NCI-H1105 treated with DMSO at 0.1 percent for 48 hours (cell line): ENCODE measurements at places on chromosomes 5 and 9.

- no peak for DNase-seq
Observed at GRCh38 chr5:179827680-179828079, 7.0 kb downstream of the SQSTM1 start.

DNA sequence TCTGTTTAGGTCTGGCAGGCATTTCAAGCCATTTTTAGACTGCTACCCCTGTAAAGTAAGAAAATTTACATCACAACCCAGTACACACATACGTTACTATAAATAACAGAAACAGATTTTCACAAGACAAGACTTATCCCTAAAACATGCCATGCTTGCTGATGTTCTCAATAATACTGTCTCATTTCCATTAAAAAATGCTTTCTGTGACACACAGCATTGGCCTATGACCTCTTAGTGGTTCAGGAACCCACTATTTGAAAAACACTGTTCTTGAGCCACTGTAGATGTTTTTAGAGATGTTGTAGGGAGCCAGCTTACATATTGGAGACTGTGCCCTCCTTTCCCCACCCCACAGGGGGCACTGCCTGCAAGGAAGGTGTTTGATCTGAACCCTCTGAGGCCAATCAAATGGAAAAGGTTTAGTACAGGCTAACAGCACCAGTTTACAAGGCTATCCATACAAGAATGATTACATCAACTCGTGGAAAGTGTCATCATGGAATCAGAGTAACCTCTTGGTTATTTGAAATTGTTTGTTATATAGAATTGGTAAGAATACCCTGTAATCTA, 30.8 kb downstream of the ZSWIM6 start:
- DNase-seq = no peak

GRCh38 chr5:3740546-3741373, 145.1 kb downstream of the IRX1 start:
- DNase-seq = peak; percentile 16

GRCh38 chr5:35073160-35073559, 25.4 kb upstream of the AGXT2 start:
- no peak for DNase-seq

DNA sequence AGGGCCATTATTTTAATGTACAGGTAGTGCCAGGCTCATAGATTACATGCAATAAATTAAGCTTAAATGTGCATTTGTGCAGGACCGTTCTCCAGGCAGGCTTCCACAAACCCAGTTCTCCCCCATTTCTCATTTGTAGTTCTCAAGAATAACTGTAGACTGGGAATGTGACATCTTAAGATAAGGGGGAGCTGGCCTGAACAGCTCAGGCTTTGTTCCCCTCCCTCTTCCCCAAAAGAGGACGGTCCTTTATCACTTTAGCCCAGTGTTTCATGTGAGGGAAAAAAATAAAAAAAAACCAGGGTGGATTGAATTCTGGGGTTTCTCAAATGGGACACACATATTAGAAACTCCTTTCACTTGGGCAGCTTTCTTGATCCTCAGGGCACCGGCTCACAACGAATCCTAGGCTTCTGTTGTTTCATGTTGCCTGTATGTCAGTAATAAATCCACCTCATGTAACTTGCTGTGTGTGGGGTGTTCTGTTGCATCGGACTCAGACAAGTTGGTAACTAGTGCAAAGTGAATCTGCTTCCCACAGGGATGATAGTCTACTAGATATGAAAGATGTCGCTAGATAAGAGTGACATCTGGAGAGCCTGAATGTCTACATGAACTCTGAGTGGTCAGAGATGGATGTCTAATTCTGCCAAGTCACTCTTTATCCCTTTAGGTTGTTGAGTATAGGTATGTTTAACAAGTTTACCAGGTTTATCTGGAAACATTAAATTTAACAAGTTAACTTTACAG, 2030.6 kb upstream of the NUDT12 start:
- no peak for DNase-seq

DNA sequence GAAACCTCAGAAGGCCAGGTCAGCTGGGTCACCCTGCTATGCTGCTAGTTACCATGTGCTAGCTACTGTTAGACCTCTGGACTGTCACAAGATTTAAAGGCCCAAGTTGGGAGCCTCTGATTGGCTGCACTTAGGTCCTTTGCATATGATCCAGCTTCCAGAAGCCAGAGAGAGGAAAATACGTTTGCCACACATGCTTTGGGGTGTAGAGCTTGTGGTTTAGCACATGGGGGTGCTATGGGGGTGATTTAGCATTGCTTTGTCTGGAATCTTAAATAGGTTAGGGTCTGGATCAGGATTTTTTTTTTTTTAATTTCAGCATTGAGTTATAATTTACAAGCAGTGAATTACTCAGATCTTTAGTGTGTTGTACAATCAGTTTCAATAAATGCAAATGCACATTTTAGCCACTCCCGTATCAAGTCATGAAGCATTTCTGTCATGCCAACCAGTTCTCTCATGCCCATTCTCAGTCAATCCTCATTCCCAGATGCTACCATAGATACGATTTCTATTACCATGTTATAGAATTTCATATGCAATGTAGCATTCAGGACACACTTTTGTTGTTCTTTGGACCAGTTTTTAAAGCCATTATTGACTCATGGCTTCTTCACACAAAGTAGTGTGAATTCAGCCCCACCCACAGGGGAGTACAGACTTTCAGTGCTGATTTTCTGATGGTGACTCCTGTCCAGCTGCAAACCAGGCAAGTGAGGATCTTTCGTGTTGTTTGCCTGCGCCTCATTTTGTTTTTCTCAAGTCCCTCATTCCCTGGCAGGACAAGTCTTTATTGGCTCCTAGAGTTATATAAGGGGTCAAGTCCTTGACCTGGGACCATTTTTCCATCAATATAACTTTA, 250.4 kb downstream of the LRRC70 start:
- no peak for DNase-seq
